ENCODE measurements at places on chromosomes 11 and 22.

DNA sequence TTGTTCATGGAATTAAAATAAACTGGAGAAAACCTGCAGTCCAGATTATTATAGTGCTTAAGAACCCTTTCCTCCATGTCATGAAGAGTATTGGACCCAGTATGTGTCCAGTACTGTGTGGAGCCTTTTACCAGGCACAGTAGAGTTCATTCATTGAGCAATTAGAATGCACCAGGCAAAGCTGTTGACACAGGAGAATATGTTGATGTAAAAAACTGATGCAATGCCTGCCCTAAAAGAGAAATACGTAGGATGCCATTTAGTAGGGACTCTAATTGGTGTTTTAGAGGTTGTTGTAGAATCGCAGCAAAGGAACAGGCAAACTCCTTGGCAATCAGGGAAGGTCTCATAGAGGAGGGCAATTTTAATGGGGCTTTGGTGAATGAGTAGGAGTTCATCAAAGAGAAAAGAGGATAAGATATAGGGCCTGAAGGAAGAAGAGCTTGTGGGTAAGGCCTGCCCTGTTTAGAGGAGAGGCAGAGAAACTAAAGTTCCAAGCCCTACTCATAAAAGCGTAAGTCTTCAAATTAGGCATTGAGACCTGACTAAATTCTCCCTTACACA lies 126.4 kb downstream of the SEZ6L start:
- no peak for DNase-seq

GRCh38 chr11:83694191-83694910 lies 408.2 kb upstream of the CCDC90B start:
- DNase-seq, result no peak

DNA sequence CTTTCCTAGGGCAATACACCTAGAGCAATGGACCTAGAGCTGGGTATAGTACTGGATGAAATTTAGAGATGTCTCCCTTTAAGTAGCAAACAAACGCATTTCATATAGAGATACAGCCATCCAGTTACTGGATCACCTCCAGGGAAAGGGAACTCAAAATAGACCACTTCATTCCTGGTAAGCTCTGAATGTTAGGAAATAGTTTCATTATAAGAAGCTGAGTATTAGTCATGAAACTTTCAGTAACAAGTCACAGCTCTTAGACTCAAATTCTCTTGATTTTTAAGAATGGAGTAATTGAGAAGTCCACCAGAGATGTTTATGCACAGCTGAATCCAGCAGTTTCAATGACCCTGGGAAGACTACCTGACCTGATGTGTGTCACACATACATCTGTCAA lies 221.9 kb downstream of the FAM76B start:
- DNase-seq, result no peak

GRCh38 chr11:22432291-22433093 lies 94.3 kb downstream of the SLC17A6 start:
- no peak for DNase-seq

GRCh38 chr11:126182787-126183445 lies 28.5 kb downstream of the RPUSD4 start:
- no peak for DNase-seq

DNA sequence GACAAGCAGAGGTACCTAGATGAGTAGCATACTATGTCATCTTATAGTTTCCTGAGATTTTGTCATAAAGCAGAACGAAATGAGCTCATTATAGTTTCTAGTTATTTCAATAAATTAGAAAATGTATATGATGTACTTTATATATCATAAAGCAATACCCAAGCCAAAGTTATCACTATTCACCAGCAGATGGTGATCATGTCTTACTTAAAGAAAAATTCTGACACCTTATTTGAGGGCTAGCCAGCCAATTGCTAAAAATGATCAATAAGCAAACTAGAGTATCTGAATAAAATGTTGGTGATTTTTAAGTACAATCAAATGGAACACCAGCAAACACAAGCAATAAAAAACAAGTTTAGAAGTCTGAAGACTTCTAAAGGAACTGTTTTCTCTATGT lies 44.1 kb downstream of the RSF1 start:
- DNase-seq, result no peak

DNA sequence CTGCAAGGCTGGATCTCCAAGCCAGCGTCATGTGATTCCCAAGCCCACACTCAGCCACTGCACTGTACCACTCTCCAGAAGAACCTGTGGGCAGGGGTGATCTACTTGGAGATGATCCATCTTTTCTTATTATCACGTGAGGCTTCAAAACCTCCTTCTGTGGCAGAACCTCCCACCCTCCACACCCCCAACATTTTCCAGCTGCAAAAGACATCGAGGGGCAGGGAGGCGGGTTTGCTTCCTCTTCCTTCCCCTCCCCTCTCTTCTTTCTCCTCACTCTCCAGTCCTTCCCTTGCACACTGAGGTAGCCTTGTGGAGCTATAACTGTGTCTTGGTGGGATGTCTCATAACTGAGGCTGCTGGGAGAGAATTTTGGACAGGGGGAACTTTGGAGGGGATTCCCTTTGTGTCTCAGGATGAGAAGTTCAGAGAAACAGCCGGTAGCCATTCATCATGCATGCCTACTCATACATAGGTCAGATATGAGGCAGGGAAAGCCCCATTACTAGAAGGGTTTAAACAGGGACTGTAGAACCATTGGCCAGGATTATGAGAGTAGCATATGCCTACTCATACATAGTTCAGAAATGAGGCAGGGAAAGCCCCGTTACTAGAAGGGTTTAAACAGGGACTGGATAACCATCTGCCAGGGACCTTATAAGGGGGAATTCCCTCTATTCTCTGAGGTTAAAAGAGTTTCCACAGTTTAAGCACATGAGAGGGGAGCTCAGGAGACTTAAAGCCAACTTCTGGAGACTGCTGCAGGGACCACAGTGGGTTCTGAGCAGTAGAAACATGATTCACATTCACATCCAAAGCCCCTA lies 420.7 kb upstream of the CADM1 start:
- no peak for DNase-seq

- DNase-seq, result no peak
Observed at GRCh38 chr11:27487706-27488105, 15.1 kb upstream of the LGR4 start.

GRCh38 chr11:47233989-47234668 lies 14.5 kb downstream of the ACP2 start:
- no peak for DNase-seq

- no peak for DNase-seq
Observed at GRCh38 chr11:125129316-125129993, 18.0 kb upstream of the TMEM218 start.
